ENCODE measurements at places on chromosomes 12 and 14.

GRCh38 chr12:81083018-81083417 is 5.1 kb downstream of the ACSS3 start:
- no peak for DNase-seq

- peak; percentile 68 for DNase-seq
These were observed 739 bp upstream of the PPP2R5E start for GRCh38 chr14:63543826-63544406.

GRCh38 chr14:84543859-84544258 is 986.1 kb upstream of the FLRT2 start:
- no peak for DNase-seq

- DNase-seq, result no peak
These were observed 3.9 kb downstream of the GZMH start for GRCh38 chr14:24605435-24606190.

DNA sequence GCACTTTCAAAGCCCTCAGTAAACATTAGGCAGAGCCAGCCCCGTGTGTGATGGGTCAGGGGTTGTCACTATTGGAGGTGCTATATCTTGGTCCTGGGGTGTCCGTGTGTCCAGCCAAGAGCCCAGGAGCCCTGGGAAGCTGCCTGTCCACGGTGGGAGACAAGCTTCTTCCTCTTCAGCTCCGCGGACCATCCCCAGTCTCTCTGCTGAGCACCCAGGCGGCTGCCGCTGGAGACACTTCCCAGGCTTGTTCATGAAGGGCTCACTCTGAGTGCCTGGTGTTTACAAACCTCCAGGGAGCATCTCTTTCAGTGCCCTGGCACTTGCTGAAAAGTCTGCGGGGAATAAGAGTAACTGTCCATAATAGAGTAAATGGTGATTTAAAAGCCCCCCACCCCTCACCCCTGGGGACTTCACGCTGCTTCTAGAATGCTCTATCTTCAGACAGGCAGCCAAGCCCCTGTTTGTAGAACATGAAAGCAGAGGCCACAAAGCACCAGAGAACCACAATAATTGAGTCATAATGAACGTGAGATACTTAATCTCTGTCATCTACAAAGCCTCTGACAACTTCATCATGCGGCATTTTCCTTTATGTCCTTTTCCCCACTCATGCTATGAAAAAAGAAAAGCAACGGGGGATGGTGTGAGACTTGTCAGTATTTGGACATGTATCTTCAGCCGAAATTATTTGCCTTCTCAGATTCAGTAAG is 178.6 kb downstream of the TMEM132C start:
- DNase-seq, result peak; percentile 43

- DNase-seq, result no peak
These were observed 77.6 kb upstream of the NID2 start for GRCh38 chr14:52146504-52146903.

GRCh38 chr12:58557171-58557570 is 363.1 kb downstream of the LRIG3 start:
- no peak for DNase-seq

DNA sequence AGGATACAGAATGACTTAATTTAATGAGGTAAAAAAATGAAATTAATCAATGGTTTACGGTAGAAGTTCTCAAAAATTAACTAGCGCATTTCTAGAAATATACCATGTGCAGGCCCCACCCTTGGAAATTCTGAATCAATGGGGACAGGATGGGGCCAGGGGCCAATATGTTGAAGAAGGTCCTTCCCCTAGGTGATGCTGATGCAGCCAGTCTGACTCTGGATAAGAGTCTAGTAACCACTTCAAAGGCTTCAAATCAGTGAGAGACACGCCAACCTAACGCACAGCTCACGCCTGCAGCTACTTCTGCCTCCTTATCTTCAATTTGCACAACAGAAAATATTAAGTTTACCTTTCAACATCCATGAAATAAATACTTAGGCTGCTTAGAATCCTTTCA is 14.9 kb downstream of the GIT2 start:
- no peak for DNase-seq

DNA sequence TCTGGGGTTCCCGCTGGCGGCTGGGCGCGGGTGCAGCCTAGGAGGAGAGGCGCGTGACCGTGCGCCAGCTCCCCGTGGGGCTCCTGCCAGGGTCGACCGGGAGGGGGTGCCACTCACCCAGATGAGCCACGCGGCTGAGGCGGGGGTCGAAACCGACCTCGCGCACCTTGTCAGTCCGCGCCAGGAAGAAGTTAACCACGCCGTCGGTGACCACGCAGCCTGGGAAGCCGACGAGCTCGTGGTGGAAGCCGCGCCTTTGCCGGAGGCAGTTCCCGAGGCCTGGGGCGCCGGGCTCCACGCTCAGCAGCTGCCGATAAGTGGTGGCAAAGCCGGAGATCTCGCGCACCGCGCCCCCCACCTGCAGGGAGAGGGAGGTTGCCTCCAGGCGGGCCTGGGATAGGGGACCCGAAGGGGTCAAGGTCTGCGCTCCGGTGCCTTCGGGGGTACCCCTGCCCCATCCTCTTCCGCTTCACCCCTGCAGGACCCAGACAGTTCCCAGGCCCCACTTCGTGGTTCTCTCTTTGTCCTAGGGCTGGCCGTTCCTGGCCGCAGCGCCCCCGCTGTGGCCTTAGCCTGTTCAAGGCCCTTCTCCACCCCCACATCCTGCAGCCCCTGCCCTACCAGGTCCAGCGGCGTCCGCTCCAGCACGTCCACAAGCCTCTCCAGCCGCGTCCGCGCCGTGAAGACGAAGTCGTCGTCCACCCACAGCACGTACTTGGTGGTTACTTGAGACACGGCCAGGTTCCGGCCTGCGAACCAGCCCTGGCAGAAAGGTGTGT is 5.3 kb downstream of the B4GALNT1 start:
- DNase-seq, result no peak

GRCh38 chr12:53221203-53222080 is 10.6 kb downstream of the RARG start:
- peak; percentile 70 for DNase-seq

GRCh38 chr12:18387706-18388105 is 126.4 kb downstream of the PIK3C2G start:
- DNase-seq, result no peak
